ENCODE measurements at places on chromosomes 5 and 9.

DNA sequence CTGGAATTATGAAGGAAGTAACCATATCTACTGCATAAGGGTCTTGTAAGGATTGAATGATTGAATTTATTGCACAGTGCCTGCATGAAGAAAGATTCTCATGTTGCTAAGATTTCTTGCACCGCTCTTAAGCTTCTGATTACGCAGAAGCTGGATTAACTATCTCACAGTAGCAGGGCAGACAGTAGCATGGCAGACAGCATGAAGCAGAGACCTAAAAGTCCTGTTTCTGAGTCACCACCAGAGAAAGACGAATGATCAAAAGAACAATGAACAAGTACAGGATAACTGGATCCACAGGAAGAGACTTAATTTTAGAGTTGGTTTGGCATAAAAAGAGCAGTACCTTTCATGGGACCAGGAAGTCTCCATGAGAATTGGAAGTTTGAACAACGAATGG lies 142.4 kb downstream of the MAPKAP1 start:
- no peak for DNase-seq

- DNase-seq: no peak
These were observed 659 bp downstream of the RAI14 start for GRCh38 chr5:34656700-34657273.

- peak; percentile 95 for DNase-seq
These were observed 12.4 kb upstream of the CXXC5 start for GRCh38 chr5:139635606-139636206.

GRCh38 chr5:173452119-173452905 lies 124.1 kb upstream of the STC2 start:
- peak; percentile 81 for DNase-seq

DNA sequence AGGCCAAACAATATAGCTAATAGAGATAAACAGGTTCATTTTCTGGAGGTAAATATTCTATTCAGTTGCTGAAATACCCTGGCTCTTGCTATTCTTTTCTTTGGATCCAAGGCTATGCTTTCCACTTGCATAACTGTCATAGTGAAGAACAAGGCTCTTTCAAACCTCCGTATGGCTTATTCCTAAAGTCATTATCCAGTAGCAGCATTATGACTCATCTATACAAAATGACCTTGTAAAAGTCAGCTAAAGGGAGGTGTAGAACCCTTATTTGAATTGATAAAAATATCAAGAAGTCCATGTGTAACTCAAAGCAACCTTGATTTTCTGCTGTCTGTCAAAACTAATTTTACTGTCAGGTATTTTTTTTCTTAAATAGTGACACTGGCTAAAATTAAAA lies 447.8 kb downstream of the PLK2 start:
- peak; percentile 10 for DNase-seq

DNA sequence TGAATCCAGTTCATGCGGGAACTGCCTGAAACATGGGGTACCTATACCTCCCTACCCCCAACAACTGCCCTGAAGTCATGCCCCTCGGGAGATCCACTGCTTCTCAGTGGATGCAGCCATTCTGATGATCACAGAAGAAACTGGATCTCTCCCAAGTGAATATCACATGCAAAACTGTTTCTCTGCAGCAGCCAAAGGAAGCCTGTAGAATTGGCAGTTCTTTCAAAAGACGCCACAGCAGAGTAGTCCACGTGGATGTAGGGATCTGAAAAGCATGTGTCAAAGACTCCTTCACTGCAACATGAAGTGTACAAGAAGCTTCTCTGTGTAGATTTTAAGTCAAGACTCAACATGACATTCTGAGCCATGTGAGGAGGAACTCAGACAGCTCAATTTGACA lies 286.7 kb downstream of the NR3C1 start:
- DNase-seq: no peak

DNA sequence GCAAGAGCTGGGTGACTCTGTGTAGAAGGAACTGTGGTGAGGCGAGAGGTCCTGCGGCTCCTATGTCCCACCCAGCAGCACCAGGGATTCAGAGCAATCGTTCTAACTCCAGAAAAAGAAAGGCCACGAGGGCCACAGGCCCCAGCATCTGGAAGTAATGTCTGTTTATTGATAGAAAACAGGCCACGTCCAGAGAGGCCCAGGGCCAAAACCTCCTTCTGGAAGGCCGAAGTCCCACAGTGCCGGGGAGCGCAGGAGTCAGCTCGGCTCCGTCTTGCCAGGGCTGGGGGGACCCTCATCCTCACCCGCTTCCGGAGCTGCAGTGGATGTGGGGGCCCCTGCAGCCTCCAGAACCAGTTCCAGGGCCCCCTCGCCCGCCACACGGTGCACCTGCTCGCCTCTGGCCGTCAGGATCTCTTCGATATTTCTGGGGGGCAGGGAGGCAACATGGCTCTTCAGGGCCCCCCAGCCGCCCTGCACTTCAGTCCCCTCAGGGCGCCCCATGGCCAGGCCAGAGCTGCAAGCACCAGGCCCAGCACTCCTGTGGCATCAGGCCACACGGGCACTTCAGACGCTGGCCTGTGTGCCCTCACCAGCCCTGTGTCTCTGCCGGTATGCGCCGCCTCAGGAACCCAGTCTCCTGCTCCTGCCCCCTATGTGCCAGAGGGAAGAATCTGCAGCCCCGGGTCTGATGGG lies 1.6 kb downstream of the DNLZ start:
- DNase-seq: peak; percentile 30

- DNase-seq: peak; percentile 14
These were observed 33.1 kb upstream of the SETD9 start for GRCh38 chr5:56876327-56876726.

DNA sequence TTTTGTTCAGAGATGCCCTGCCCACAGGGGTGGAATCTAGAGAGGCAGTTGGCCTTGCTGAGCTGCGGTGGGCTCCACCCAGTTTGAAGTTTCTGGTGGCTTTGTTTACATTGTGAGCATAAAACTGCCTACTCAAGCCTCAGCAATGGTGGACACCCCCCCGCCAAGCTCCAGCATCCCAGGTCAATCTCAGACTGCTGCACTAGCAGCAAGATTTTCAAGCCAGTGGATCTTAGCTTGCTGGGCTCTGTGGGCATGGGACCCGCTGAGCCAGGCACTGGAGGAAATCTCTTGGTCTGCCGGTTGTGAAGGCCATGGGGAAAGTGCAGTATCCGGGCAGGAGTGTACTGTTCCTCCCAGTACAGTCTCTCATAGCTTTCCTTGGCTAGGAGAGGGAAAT lies 55.5 kb downstream of the MINAR2 start:
- DNase-seq: no peak
